Omental fat pad (tissue), 4 donors: ENCODE measurements at places on chromosomes 7 and 10.

GRCh38 chr7:15174485-15174884 lies 271.9 kb upstream of the DGKB start:
- no peak for DNase-seq

- no peak for DNase-seq
These were observed 92.0 kb downstream of the ABLIM1 start for GRCh38 chr10:114566064-114566463.

DNA sequence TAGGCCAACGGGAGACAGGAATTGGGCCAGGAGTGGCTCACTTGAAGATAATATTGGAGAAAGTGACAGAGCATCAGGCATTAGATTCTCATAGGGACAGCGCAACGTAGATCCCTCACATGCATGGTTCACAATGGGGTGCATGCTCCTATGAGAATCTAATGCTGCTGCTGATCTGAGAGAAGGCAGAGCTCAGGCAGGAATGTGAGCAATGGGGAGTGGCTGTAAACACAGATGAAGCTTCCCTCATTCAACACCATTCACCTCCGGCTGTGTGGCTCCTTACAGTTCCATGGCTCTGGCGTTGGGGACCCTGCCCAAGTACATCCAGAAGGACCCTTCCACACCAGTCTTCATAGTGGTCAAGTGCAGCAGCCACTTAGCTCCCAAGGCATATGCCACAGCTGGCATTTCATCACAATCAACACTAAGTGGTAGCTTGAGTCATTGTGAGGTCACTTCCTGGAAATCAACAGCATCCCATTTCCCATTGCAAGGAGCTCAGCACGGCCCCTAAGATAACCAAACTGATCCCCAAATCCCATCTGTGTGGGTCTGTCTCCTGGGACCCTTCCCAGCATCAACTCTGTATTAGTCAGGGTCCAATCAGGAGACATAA lies 174.5 kb downstream of the TPST1 start:
- no peak for DNase-seq

DNA sequence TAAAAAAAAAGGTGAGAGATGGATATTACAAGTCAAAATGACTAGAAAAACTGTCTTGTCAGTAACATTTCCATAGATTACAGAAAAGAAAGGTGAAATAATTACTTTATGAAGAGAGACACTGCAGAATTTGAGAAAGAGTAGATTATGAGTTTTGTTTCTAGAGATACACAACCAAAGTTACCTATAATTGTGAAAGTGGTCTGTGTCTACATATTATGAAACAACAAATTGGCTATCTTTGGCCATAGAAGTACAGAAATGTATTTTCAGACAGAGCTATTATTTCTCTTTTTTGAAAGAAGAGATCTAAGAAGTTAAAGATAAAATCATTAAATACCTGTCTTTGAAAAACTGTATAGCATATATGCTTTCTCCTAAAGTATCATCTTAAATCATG lies 30.1 kb downstream of the KCND2 start:
- no peak for DNase-seq

DNA sequence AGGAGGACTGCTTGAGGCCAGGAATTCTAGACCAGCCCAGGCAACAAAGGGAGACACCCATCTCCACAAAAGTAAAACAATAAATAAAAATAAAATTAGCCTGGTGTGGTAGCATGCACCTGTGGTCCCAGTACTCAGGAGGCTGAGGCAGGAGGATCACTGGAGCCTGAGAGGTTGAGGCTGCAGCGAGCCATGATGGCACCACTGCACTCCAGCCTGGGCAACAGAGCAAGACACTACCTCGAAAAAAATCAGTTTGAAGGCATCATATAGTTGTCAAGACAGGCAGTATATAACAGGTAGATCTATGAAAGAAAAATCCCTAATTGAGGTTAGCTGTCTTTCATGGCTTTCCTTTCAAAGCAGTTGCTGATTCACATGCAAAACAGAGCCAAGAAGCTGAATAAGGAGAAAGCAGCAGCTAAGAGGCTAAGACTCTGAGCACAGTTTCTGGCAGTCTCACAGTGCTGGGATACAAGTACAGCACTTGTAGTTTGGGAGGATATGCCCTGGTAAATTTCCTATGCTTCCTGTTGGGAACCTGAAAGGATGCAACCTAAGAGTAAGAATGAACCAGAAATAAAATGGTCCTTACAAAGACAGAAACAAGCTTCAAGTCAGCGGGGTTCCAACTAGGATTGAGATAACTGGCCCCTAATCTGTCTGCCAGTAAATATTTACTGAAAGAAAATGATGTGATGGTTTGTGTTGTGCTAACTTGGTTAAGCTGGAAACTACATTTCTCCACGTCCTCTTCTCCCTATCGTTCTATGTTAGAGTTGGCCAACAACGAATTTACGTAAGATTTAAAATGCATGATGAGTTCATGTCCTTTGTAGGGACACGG lies 368.5 kb upstream of the HPS1 start:
- DNase-seq, result no peak
